Fibroblast of skin of left quadriceps (primary cell): ENCODE measurements at places on chromosomes 13 and 19.

DNA sequence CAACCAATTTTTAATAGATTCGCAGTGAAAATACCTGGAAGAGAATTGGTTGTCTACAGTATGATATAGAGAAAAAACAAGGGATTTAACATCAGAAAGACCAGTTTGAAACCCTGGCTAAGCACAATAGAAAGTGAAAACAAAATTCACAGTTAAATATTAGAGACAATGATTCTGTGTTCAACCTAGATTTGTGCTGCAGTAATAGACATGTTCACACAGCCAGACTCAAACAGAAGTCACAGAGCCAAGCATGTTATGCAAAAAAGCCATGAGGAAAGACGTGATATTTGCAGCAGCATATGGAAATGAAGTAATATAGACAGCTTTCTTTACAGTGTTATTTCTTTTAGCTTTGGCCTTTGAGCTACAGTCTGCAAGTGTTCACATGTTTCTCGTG, 48.1 kb downstream of the SCEL start:
- DNase-seq = no peak

- DNase-seq = no peak
Observed at GRCh38 chr13:20505405-20506366, 20.0 kb downstream of the CRYL1 start.

- no peak for DNase-seq
Observed at GRCh38 chr19:887072-887471, 5.9 kb downstream of the MED16 start.

DNA sequence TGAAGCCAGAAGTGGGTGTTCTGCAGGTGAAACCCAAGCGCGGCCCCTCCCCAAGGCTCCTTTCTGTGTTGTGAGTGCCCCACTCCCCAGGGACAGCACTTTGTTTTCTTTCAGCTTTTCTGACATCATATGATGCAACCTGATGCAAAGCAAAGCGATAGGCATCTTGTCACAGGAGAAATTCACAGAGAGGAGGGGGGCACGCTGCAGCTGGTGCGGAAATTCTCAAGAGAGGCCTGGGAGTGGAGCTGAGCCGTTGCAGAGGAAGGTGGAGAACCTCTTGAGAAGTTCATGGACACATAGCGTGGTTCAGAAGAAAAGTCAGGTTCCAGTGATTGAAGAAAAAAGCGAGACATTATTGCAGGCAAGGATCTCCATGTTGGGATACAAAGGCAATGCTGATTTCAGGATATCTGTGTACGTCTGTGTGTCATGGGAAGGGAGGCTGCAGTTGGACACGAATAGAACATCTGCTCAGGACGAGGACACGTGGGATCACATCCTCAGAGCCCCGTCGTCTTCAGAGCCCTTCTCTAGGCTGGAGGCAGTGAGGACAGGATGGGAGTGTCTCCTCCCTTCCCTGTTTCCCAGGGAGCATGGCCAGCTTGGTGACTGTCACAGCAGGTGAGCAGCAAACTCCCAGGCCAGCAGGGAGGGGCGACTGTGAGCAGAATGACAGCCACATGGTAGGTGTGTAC, 79.2 kb downstream of the IRS2 start:
- no peak for DNase-seq

GRCh38 chr13:22162889-22163288, 492.0 kb downstream of the FGF9 start:
- DNase-seq = no peak

DNA sequence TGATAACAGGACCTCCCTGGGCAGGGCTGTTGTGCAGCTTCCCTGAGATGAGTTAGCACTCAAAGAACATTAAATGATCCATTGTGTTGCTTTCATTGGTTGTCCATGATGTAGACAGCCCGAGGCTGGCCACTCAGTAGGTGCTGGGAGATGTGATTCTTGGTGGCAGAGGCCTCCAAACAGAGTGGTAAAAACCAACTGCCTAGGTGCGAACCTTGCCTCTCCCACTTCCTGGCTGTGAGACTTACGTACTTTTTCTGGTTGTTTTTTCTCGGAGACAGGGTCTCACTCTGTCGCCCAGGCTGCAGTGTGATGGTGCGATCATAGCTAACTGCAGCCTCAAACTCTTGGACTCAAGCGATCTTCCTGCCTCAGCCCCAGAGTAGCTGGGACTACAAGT, 6.2 kb downstream of the SARS2 start:
- DNase-seq = no peak

DNA sequence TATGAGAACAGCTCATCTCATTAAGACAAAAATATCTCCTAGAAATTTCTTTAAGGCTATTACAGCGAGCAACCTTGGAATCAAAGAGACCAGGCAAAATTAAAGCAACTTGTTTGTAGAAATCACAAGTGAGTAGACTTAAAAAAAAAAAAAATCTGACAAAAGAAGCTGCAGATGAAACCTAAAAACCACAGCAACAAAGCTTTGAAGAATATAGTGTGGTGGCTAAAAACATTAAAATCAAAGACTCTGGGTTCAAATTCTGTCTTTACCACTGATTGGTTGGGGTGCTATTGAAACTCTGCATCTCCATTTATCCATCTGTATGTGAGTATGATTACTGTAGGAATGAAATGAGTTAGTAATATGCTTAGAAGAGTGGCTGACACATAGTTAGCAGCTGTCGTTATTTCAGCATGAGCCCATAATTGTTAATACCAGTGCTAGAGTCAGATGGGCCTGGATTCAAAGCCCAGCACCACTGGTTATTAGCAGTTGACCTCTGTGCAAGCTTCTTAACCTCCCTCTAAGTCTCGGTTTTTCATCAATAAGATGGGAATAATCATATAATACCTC, 157.6 kb downstream of the FOXO1 start:
- DNase-seq = no peak

GRCh38 chr13:112843392-112844111, 125.5 kb upstream of the MCF2L start:
- DNase-seq = no peak

GRCh38 chr13:80436571-80437169, 95.7 kb upstream of the SPRY2 start:
- peak; percentile 52 for DNase-seq

DNA sequence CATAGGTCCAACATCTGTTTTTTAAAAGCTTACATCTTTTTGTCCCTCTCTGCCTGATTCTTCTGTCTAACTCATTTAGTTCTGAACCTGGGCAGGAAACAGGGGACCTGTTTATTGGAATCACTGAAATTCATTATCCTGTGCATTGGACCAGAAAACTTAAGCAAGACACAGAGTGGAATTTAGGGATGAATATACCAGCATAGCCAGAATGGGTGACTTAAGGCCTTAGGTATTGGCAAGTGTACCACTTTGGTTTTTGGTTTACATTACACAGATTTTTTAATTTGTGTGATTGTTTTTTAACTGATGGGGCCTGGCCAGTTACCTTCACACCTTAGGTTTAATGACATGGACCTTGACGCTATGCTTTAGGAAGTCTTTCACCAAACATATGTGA, 232.5 kb downstream of the GPC5 start:
- no peak for DNase-seq

DNA sequence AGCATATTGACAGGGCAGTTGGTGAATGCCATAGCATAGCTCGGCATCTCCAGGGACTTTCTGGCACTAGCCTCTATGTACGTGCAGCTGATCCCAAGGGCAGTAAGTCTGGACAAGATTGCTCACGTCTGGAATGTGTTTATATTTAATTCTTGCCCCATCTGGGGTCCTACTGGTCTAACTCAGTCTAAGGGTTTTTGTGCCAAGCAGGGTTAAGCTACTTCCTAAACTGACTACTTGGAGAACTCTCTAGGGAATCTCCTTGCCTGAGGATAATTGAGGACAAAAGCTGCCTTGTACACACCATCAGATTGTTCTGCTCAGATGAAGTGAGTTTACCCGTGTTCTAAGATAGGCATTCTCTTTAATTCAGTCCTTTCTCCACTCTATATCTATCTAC, 358.1 kb downstream of the MYO16 start:
- DNase-seq = peak; percentile 24

- DNase-seq = peak; percentile 39
Observed at GRCh38 chr13:105196052-105196451, 1339.4 kb downstream of the EFNB2 start.

- DNase-seq = peak; percentile 1
Observed at GRCh38 chr13:25922376-25922775, 129.4 kb downstream of the SHISA2 start.

GRCh38 chr13:52954838-52955237, 73.8 kb upstream of the OLFM4 start:
- no peak for DNase-seq

GRCh38 chr19:38898788-38899446, 501 bp downstream of the SIRT2 start:
- no peak for DNase-seq

DNA sequence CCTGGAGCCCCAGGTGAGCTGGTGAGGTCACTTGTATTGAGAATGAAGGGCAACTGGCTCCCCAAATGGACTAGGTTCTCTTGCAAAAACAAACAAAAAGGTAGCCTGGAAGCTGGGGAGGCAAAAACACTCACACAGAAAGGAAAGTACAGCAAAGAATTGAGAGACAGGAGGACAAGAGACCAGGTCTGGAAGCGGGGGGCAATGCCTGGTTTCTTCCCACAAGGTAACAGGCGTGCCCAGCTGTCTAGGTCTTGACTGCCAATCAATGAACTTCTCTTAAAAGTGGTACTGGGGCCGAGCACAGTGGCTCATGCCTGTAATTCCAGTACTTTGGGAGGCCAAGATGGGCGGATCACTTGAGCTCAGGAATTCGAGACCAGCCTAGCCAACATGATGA, 356.4 kb upstream of the TSHZ3 start:
- DNase-seq = no peak

DNA sequence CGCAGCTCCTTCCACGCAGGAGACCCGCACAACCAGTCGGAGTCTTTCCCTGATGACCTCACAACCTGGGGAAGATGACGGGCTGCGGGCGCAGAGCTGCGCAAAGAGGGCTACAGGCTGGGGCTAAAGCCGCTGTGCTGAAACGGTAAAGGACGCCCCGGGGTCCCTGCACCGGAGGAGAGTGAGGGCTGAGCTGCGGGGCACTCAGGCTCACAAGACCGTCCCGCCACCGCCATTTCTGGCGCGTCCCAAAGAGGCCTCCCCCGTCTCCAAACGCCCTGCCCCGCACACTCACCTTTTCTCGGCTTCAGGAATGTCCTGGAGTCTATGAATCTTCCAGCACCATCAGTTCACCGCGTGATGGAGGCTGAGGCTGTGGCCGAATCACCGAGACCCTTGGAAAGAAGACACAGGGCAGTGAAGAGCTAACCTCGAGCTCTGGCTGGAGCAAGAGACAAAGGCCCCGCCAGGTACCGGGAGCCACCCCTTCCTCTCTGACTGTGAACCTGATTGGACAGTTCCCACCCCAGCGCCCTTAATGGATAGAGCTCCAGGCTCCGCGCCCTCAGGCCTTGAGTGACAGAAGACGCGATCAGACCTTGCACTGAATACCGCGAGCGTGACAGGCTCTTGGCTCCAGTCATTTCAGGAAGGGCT, 41.8 kb upstream of the ZNF429 start:
- no peak for DNase-seq

GRCh38 chr13:58992478-58993042, 1171.2 kb downstream of the DIAPH3 start:
- DNase-seq = no peak

GRCh38 chr13:93726173-93726957, 499.8 kb downstream of the GPC6 start:
- DNase-seq = no peak

DNA sequence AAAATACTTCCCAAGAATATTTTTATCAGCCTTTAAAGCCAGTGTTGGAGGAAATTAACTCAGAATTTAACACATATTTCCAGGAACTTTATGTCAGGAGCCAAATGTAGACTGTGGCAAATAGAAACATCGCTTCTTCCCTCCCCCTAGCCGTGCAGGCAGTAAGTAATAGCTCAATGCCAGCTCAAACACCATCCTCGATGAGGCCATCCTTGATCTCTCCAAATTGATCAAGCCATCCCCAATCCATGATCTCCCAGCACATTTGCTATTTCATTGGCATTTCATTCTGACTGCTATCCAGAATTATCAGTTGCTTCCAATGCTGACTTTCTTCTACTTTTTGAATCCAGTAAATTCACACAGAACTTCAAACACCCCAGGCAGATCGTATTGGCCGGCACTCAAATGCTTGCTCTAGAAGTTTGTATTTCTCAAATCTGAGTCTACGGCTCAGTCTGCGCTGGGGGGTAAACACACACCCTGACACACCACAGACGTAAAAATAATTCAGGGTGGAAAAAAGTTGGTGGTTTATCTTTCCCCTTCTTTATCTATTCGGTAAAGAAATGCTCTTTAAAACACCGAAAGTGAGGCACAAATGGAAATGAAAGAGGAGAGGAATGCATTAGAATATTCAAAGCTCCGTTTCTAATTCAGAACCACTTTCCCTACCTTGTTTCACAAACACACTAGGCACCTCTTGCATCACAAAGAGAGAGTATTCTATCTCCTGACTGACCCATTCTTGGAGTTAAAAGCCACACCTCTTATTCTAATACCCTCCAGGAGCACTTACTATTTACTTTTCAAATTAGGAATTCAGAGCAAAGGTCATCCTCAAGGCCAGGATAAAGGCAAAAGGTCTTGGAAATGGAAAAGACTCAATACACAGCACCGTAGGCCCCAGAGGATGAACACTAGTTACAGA, 991 bp downstream of the OBI1 start:
- no peak for DNase-seq
